ENCODE measurements at places on chromosomes 6 and 20. TPM values are rescaled to one million over a fixed set of nuclear protein-coding genes. Genes with fewer than 3 reads are reported as not detected.

ELMO2 gene
- total RNA-seq = 37.0 TPM

GLP1R gene
- total RNA-seq = not detected

KCNK15 gene
- 0.09 TPM for total RNA-seq

C4A gene
- 4.2 TPM for total RNA-seq

SLC22A3 gene
- 142 TPM for total RNA-seq

COL19A1 gene
- 1.0 TPM for total RNA-seq

CD40 gene
- 2.0 TPM for total RNA-seq

PLN gene
- 0.83 TPM for total RNA-seq

SFTA2 gene
- not detected for total RNA-seq

Measured in smooth muscle cell of the umbilical artery (primary cell).